Activated gamma-delta T cell (primary cell): ENCODE measurements at places on chromosomes 2 and 18.

DNA sequence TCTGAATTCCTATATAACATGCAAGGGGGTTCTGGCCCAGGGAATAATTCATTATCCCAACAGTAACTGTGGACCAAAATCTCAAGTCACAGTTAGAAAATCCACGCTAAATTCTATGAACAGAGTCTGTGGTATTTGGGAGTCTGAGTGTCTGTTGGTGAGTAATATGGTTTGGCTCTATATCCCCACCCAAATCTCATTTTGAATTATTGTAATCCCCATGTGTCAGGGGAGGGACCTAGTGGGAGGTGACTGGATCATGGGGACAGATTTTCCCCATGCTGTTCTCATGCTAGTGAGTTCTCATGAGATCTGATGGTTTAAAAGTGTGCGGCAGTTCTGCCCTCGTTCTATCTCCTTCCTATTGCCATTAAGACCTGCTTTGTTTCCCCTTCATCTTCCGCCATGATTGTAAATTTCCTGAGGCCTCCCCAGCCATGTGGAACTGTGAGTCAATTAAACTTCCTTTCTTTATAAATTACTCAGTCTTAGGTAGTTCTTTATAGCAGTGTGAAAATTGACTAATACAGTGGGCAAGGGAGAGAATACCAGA lies 68.3 kb downstream of the NBAS start:
- no peak for DNase-seq

DNA sequence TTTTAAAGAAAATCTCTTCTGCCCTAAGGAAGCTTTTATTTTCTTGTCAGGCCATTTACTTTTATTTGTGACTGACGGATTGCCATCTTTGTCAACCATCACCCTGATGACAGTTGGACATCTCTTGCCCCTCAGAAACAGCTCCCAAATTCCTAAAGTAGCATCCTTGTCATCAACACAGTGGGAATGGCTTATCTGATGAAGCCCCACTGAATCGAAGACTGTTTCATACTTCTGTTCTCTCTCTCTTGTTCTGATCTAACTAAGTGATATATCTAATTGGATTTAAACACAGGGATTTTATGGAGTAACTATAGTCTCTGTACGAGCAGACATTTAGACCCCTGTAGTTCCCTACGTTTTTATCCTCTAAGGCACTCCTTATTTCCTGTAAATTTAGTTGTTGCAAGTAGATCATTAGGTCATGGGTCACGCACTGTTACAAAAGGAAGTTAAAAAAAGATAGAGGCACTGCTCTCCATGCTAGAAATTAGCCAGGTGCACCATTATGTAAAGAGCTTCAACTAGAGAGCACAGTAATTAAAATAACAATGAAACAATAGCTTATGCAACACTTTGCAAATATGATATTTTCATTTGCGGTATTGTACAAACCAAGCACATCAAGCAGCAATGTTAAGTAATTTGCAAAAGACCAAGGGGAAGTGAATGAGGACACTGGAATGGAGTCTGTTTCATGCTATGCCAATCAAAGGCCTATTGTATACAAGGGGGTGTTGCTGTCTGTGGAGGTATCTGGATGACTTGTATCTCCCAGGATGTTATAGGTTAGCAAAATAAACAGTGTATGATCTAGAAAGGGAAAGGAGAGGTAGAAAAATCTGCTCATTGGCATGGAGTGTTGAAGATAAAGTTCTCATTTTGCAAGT lies 284.7 kb downstream of the LRRTM1 start:
- DNase-seq, result no peak

DNA sequence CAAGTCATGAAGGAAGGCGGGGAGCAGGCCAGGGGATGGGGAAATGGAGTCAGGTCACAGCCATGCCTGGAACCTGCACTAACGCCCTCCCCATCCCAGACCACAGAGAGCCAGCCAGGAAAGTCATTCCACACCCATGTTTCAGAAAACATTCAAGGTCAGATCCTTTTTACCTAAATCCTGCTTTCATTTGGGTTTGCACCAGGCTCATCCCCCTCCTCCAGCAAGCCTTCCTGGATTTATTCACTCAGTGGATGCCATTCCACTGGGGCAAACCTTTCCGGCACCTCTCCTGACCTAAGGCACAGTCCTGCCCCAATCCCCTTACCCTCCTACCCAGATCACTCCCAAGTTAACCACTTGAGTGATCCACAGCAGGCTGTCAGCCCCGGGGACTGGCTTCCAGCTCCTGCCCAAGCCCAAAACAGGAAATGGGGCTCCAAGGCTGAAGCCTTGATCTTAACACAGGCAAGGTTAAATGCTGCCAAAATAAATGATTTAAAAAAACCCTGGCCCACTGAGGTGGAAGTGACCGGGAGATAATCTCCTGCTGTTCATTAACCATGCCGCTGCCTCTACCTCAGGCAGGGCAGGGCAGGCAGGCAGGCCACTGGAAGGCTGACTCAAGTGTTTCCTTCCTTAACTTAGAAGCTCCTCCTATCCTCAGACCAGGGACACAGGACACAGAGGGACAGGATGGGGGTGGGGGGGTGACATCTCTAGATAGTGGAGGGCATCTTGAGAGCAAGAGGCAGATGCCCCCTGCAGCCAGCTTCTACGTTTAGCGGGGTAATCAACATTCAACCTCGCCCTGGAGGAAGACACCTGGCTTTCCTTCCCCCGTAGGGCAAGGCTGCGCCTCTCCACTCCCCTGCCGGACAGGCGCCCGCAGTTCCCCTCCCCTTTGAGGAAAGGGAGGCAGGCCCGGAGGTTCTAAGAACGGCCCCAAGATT lies 1.4 kb downstream of the RAB11FIP5 start:
- no peak for DNase-seq

GRCh38 chr2:42762823-42763804 lies 821 bp downstream of the OXER1 start:
- DNase-seq, result no peak

DNA sequence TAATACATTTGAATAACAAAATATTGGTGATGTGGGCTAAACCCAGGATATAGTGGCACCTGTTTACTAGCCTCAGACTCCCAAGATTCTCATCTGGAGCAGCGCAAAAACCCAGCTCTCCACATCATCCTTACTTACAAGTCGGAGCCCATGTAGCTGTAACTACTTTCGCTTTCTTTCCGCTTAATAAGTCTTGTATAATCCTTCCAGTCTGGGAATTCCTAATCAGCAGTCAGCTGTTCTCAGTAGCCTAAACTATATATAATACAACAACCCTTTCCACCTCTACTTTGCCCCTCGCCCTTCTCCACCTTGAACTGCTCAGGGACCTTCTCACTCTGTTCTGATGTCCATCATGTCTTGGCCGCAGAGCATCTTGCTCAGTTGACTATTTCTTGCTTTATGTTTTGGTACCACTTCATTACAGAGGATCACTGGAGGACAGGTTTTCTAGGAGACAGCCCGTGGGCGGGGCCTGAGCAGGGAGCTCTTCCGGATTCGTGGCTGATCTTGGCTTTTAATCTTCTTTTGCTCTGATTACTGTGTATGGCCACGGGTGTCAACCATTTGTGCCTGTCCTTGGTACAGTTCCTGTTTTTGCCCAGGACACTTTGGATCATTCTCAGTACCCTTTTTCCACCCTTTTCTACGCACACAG lies 119.9 kb upstream of the SERTAD2 start:
- DNase-seq, result no peak

DNA sequence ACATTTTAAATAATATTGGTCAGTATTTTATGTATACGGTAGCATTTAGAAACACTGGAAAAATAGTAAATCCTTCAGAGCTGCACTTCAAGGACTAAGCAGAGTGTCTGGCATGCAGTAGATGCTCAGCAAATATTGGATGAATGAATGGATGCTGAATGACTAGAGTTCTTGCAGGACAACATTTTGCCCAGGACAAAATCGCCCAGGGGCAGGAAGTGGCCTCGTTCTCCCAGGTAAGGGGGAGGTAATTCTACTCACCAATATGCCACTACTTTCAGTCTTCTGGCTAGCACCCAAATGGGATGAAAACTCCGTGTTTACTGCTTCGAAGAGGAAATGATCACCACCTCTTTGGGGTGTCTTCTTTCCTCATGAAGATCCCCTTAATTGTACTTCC lies 4.0 kb upstream of the DGUOK start:
- no peak for DNase-seq

DNA sequence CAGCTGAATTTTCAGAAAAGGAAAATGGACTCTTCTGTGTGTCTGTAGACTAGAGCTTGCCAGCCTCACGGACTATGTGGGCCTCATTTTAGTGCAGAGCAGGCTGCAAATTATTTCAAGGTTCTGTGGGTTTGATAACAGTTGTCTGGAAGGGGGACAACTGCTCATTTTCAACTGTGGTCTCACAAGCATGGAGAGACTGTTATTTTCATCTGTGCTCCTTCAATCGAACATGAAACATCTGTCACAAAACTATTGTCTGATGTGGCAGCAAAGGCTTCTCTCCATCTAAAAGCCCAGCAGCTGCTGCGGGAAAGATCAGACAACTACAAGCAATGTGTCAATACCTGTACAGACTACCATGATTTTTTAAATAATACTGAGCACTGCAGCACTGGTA lies 211.8 kb downstream of the LRRTM4 start:
- no peak for DNase-seq

- DNase-seq, result no peak
These were observed 80.9 kb downstream of the ASAP2 start for GRCh38 chr2:9287400-9288045.

- DNase-seq, result no peak
These were observed 27.5 kb upstream of the PRLH start for GRCh38 chr2:237538901-237539300.

DNA sequence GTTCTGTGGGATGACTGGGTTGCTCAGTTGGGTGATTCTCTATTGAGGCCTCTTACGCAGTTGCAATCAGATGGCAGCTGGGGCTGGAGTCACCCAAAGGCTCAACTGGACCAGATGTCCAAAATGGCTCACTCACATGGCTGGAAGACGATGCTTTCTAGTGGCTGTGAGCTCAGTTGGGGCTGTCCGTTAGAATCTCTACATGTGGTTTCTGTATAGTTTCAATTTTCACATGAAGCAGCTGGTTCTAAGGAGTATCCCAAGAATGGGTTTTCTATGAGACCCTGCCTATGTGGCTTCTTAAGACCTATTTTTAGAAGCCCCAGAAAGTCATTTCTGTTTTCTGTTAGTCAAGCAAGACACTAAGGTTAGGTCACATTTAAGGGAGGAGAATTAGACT lies 4.4 kb downstream of the XRCC5 start:
- no peak for DNase-seq

DNA sequence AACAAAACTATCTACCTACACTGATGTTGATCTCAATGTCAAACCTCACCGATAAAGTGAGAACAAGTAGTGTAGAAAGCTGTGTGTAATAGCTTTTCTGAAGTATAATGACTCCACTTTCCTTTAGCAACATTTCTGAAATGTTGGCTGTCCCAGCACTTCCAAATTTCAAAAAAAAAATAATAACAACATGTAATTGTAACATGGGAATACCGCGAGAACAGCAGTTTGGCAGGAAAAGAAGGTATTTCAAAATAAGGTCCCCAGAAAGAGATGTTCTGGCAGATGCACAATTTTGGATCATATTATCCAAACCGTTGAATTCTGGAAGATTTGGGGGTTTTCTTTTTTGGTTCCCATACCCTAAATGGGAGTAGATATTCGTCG lies 352.0 kb downstream of the ARHGAP15 start:
- DNase-seq, result no peak

GRCh38 chr18:64991102-64991501 lies 759.7 kb upstream of the CDH7 start:
- DNase-seq, result no peak

GRCh38 chr2:20745924-20746555 lies 76.9 kb downstream of the LDAH start:
- DNase-seq, result no peak

DNA sequence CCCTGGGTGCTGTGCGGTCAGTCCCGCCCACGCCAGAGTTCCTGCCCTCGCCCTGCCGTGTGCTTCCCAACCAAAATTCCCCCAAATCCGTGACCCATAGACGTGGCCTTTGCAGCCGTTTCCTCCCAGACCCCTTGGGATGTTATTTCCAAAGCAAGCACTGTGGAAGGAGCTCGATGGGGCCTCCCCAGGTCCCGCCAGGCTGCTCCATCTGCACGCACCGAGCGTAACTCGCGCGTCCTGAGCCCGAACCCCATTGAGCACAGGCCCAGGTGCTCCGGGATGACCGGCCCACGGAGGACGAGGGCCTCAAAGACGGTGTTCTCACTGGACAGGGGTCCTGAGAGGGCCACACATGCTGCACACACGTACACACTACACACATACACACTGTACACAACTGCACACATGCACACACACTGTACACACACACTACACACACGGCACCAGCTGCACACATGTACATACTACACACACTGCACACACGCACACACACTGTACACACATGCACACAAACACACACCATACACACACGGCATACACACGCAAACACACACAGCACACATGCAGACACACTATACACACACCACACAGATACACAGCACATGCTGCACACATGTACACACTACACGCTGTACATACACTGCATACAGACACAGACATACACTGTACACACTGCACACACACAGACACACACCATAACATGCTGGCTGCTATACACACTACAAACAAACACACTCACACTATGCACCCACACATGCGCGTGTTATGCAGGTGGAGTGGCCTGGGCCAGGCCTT lies 431.2 kb upstream of the SALL3 start:
- no peak for DNase-seq

GRCh38 chr2:26173776-26174482 lies 1.0 kb downstream of the GAREM2 start:
- no peak for DNase-seq

DNA sequence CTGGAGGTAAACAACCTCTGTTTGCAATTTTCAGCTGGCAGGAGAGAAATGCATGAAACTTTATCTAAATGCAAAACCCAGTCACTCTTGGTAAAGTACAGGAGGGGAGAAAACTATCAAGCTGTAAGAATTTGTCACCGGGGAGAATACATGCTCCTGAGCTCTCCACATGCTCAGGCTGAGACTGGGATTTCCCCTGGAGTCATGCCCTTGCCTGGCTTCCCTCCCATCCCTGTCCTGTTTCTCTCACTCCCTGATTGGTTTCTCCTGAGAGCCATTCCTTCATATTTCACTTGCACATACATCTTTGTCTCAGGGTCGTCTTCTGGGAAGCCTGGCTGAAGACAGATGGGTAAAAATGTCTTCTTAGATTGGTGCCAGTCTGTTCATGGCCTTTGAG lies 52.9 kb upstream of the SPATS2L start:
- no peak for DNase-seq

DNA sequence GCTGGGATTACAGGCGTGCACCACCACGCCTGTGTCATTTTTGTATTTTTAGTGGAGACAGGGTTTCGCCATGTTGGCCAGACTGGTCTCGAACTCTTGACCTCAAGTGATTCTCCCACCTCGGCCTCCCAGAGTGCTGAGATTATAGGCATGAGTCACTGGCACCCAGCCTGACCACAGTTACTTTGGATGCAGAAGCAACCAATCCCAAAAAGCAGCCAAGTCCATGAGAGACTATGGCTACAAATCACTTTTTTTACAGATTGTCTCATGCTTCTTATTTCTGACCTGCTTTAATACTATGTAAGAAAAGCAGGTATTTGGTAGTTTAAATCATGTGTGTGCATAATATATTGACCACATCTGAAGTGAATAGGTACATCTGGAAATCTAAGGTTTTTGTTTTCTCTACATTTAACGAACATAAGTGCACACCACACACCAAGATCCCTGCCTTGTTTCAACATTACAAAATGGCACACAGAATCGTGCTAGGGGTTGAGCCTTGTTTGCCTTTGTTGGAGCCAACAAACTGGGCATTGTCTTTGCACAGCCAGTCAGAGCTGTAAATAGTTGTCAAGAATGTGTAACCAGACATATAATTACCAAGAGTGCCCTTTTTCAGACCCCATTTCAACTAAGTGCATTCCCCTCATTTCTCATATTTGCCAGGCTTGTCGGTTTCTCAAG lies 18.3 kb upstream of the MAP4K4 start:
- no peak for DNase-seq

- DNase-seq, result no peak
These were observed 12.0 kb downstream of the GPR35 start for GRCh38 chr2:240637116-240637900.
